ENCODE measurements at places on chromosomes 2 and 18.

- no peak for DNase-seq
Measured at GRCh38 chr2:71226096-71226964, 573 bp downstream of the PAIP2B start.

GRCh38 chr2:26011990-26012856 lies 21.7 kb upstream of the RAB10 start:
- DNase-seq, result no peak

- no peak for DNase-seq
Measured at GRCh38 chr2:86625096-86625495, 1.4 kb upstream of the RNF103 start.

- no peak for DNase-seq
Measured at GRCh38 chr2:74822771-74823566, 11.0 kb upstream of the HK2 start.

GRCh38 chr2:236440110-236440881 lies 129.3 kb upstream of the ACKR3 start:
- DNase-seq, result no peak

- DNase-seq, result no peak
Measured at GRCh38 chr2:192901446-192901845, 706.7 kb upstream of the TMEFF2 start.

GRCh38 chr2:122098306-122098705 lies 342.9 kb downstream of the TSN start:
- DNase-seq, result no peak

DNA sequence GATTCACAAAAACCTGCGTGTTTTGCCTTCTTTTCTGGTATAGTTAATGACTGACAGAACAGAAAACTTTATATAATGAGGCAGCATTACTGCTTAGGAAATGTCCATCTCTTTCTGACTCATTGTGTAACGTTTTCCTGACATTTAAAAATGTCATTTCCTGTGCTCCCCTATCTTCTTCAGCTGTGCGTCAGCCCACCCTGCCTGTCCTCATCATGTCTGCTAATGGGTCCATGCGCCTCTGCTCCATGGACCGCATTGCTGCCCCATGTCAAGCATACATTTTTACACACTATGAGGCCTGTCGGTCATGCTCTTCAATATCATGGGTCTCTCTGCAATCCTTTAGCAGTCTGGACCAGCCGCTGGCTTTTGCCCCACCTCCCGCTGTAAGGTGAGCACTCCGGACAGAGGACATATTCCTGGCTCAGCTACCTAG lies 234.3 kb downstream of the CDCA7 start:
- no peak for DNase-seq

GRCh38 chr2:49913025-49913424 lies 758.7 kb upstream of the FSHR start:
- no peak for DNase-seq

GRCh38 chr18:79373736-79374135 lies 22.0 kb upstream of the NFATC1 start:
- DNase-seq, result no peak

DNA sequence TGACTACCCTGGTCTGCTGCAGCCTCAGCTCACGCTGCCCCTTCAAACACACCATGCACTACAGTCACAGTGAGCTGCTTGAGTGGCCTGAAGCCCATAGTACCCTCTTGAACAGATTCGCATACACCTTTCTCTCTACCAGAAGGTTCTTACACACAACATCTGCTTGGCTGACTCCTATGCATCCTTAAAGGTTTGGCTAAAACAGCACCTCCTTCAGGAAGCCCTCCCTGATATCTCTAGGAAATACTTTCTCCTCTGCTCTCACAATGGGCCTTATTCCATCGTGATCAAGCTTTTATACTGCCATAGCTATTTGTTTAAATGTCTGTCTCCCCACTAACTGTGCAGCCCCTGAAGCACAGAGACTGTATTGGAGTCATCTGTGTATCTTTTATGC lies 31.5 kb downstream of the TGFBRAP1 start:
- DNase-seq, result no peak

DNA sequence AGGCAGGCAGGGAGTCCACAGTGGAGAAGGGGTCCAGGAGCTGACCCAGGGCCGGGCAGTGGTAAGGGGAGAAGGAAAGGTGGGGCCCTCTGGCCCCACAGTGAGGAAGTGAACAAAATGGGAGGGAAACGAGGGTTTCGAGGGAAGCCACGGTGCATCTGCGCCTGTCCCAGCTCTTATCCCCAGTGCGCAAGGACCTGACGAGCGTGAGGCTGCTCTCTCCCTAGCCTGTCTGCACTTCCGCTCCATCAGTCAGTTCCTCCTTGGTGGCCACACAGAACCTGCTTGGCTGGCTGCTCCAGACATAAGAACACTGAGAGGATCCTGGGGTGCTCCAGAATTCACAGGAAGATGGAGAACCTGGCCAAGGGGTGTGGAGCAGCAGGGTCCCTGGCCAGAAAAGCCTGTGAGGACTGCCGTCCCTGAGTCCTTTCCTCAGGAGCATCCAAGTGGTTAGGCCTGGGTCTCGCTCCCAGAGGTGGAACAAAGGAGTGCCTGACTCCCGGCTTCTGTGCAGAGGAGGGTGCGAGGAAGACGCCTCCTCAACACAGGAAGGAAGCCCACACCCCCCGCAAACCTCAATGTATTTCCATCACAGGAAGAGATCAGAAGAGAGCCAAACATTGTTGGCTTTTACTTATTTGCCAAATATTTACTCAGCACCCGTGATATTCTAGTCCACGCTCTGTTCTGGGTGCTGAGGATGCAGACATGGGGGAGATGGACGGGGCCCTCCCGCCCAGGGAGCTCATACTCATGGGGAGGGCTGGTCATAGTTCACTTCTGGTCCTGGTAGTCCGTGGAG lies 43.7 kb upstream of the SEMA4C start:
- no peak for DNase-seq

DNA sequence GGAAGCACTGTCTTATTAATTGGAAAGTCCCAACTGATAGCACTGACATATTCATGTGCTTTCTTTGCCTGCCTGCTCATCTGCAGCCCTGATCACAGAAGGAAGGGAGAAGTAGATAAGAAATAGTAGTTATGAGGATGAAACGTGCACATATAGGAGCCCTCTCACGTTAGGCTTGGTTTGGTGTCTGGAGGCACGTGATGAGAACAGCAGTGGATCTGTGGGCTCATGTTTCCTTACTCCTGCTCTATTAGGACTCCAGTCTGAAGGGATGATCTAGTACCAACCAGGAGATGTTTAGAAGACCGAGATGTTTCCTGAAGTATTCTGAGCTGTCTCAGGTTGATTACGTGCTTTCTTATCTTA lies 84.9 kb downstream of the MAP4K4 start:
- DNase-seq, result no peak

- DNase-seq, result no peak
Measured at GRCh38 chr2:215979620-215980019, 33.7 kb downstream of the MREG start.

DNA sequence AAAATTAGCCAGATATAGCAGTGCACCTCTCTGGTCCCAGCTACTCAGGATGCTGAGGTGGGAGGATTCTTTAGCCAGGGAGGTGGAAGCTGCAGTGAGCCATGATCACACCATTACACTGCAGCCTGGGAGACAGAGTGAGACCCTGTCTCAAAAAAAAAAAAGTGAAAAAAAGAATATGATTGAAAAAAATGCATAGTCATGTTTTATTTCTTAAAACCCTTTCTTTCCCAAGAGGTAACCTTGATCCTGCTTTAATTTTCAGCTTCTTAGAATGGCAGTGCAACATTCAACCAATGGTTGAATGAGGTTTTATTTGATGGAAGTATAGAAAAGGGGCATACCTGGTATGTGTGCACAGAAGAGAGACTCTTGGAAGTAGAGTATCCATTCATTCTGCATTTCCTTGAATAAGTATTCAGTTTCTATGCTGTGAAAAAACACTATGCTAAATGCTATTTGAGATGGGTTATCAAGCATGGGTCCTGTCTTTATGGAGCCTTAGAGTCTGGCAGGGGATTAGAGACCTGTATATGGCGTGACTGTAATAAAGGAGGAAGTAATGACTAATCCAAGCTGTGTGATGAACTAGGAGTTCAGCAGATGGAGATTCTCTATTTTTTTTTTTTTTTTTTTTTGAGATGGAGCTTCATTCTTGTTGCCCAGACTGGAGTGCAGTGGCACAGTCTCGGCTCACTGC lies 146.3 kb downstream of the WDSUB1 start:
- DNase-seq, result no peak

- DNase-seq, result no peak
Measured at GRCh38 chr2:108029496-108029895, 43.2 kb downstream of the SLC5A7 start.

DNA sequence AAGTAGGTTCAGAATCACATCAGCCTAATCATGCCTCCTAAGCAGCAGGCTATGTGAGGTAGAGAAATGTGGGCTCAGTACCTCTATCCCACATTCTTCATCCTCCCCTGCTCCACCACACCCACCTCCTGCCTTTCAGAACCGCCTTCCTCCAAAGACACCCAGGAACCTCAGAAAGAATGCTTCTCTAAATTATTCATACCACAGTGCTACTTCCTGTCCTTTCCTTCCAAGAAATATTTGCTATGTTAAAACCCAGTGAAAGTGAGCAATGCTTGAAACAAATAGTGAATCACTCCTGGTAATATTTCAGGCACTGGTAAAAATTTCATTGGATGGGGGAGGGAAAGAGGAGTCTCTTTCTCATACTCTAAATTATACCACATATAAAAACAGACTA lies 24.0 kb upstream of the CREB1 start:
- DNase-seq, result no peak

DNA sequence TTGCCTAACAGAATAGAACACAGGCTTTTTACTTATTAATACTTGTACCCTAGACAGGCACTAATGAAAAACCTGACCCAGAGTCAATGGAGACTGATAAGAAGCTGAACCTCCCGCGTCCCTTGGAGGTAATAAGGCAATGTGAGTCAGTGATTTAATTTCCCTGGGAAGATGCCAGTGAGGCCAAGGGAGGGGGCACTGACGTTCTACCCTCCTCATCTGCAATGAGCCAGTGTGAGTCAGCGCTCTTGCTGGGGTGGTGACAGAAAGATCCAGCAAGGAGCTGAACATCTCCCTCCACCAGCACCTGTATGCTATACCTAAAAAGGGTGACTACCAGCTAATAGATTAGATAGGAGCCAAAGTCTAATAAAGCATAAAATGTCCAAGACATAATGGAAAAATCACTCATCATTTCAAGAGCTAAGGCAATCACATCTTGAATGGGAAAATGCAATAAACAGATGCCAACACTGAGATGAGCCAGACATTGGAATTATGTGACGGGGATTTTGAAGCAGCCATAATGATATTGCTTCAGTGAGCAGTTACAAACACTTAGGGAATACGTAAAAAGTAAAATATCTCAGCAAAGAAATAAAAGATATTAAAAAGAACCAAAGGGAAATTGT lies 116.9 kb downstream of the TPGS2 start:
- DNase-seq, result no peak

- no peak for DNase-seq
Measured at GRCh38 chr18:41347057-41347456, 608.0 kb upstream of the PIK3C3 start.

GRCh38 chr2:121074293-121074932 lies 210.6 kb downstream of the TFCP2L1 start:
- no peak for DNase-seq

DNA sequence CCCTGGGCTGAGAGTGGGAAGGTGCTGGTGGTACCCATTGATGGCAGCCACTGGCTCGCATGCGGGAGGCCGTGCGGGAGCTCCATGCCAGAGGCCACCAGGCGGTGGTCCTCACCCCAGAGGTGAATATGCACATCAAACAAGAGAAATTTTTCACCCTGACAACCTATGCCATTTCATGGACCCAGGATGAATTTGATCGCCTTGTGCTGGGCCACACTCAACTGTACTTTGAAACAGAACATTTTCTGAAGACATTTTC lies 12.9 kb upstream of the UGT1A1 start:
- DNase-seq, result no peak

DNA sequence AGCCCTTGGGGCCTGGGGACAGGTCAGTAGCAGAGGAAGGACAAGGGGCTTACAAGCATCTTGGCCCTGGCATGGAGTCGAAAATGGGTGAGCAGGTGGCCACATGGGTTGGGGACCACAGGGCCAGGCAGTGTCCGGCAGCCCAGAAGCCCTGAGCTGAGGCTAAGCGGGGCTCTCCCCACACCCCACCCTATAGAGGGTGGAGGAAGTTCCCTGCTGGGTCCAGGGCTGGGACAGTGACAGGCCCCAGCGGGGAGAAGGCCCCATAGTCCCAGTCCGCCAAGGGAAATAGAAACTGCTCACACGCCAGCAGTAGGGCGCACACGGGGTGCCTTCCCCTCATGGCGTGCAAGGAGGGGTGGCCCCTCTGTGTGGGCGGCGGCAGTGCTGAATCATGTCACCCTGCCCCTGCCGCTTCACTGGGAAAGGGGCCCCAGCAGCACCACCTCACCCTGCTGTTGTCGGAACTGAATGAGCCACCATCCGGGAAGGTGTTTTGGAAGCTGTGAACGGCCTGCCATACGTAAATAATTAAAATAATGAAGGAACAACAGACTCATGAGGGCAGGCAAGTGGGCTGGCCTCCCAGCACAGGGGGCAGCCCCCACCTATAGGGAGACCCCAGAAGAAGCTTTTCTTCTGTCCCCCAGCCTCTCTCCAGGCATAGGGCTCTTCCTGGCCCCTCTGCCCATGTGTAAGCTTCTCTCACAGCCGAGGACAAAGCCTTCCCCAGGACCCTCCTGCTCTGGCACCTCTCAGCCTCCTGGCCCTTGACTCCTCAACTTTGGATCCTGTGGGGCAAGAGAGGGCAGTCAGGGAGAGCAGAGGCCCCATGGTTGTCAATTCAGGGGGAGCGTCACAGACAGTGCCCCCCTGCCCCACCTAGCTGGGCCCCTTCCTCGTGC lies 12.7 kb upstream of the DUSP2 start:
- DNase-seq, result peak; percentile 46

DNA sequence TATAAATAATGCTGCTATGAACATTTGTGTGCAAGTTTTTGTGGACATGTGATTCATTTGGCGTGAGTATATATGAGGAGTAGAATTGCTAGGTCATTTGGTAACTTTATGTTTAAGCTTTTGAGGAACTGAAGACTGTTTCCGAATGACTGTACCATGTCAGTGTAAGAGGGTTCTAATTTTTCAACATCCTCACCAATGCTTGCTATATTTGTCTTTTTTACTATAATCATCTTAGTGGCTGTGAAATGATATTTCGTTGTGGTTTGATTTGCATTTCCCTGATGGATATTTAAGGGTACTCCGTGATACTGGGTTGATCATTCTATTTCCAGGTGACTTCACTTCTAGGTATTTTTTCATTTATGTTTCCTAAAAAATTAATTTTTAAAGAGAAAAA lies 241.1 kb downstream of the BCL2 start:
- DNase-seq, result no peak

DNA sequence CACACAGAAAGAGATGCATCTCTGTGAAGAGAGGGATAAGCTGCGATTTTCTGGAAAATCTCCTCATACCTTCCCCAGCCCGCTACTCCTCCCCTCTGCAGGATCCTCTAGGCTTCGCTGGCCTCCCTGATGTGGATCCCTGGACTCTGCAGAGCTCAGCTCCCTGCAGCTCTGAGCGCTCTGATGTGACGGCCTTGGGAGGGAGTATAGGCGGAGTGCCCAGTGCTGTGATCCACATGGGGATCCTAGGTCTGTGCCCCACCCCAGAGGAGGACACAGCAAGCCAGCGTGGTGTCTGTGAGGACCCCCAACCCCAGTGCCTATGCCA lies 111.0 kb downstream of the GYPC start:
- no peak for DNase-seq

GRCh38 chr2:78455586-78455985 lies 569.9 kb upstream of the REG3G start:
- no peak for DNase-seq

- DNase-seq, result no peak
Measured at GRCh38 chr18:34741401-34741800, 31.3 kb downstream of the DTNA start.

- DNase-seq, result no peak
Measured at GRCh38 chr2:28610583-28611201, 114.8 kb downstream of the PLB1 start.
